ENCODE measurements at places on chromosomes 3 and 15. TPM values are rescaled to one million over a fixed set of nuclear protein-coding genes. Genes with fewer than 3 reads are reported as not detected.
A peak's percentile ranks its signal among the peaks of the same experiment; 100 is the strongest.

The RBP2 gene
- total RNA-seq, result not detected

The HTR3E gene
- not detected for total RNA-seq

The RYK gene
- 81.9 TPM for total RNA-seq

The VPS8 gene
- total RNA-seq, result 21.4 TPM

The DUOXA2 gene
- total RNA-seq, result not detected

The CADPS gene
- total RNA-seq, result 0.11 TPM

DNA sequence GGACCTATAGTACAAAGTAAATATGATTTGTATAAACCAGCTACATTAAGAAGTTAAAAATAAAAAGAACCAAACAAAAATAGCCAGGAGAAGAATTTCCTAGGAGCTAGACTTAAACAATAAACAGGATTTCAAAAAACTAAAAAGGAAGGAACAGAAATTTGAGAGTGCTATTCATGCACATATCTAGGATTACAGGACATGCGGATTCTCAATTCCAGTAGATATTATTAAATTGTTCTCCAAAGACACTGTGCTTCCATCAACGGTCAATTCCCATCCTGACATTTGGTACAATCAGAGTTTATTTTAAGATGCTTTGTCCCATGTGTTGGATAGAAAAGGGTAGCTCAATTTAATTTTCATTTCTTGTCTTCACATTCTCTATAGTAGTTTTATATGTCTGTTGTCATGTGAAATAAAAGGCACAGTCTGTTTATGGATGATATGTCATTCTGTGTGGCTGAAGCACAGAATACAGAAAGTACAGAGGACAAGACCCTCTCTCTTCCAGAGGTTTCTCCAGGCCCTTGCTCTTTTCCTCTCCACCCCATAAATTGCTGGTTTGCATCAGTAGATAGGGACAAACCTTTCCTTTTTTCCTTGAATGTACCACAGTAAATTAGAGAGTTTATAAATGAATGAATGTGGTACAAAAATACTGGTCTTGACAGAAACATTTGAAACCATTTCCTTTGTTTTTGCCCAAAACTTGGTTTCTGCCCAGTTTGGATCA lies 3.5 kb downstream of the PLOD2 start:
- no peak for DNase-seq

DNA sequence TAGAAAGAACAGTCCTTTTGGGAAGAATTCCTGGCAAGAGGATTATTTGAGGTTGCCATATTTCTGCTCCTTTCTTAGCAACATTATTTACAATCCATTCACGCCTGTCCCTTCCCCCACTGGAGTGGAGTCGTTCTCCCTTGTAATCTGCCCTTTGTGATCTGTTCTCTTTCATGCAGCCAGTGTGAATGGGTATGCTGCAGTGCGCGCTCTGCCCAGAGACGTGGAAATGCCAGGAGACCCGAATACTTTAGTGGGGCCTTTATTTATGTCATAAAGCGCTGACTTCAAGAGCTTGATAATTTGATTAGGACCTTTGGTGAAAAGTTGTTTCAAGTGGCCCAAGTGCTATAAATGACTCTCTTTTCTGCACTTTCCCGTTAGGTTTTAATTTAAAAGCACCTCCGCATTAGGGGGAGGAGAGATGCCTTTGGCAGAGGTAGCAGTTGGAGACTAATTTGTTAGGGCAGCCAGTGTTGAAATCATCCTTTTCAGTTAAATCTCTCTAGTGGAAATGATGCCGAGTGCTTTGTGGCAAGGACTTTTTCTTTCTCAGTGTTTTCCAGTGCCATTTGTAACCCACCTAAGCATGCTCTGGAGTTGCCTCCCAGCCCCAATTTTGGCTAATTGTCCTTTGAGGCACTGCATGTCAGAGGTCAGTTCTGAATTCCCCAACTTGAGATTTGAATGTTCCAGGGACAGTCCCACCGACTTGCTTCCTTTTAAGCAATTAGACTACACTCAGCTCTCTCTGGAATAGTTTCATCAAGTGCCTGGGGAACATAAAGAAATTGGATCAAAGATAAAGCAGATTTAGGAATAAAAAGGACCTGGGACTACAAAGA lies 52.4 kb downstream of the PSMD6 start:
- no peak for DNase-seq

The STRC gene
- not detected for total RNA-seq

GRCh38 chr3:55300701-55301100 lies 186.4 kb downstream of the WNT5A start:
- no peak for DNase-seq

The UCN2 gene
- total RNA-seq, result 35.4 TPM

DNA sequence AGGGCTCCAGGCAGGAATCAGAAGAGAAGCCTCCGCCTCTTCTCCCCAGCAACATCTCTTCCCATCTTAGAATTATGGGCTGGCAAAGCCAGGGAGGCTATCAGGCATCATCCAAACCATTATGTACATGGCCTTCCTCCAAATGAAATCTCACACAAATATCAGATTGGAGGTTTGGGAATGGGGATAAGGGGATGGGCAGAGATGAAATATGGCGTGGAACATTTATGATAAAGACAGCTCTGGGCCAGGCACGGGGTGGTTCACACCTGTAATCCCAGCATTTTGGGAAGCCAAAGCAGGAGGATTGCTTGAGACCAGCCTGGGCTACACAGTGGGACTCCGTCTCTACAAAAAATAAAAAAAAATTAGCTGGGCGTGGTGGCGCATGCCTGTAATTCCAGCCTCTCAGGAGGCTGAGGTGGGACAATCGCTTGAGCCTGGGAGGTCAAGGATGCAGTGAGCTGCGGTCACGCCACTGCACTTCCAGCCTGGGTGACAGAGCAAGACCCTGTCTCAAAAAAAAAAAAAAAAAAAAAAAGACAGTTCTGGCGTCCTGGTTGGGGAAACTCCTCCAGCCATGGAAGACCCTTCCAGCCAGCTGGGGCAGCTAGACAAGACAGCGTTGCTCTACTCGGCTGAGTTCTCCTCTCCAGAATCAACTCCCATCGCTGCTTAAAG lies 36.6 kb downstream of the CPN2 start:
- no peak for DNase-seq

DNA sequence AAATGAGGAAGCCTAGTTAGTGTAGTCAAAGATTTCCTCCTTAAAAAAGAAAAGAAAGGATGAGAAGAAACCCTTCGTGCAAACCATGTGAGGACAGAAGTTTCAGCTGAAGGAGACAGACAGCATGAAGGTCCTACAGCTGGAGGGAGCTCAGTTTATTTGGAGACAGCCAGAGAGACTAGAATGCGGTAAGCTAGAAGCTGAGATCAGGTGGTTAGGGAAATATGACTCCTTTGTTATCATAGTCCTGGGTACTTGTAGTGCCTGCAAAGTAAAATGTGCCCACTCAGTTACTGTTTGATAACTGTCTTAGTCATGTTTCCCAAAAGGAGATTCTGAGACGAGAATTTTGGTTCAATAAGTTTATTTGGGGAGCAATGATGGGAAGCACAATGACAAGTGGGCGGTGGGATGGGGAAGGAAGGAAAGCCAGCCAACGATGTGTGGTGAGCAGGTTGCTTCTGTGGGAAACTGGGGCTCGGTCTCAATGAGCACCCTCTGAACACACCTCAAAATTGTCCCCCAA lies 178.8 kb upstream of the SNTN start:
- DNase-seq, result no peak

DNA sequence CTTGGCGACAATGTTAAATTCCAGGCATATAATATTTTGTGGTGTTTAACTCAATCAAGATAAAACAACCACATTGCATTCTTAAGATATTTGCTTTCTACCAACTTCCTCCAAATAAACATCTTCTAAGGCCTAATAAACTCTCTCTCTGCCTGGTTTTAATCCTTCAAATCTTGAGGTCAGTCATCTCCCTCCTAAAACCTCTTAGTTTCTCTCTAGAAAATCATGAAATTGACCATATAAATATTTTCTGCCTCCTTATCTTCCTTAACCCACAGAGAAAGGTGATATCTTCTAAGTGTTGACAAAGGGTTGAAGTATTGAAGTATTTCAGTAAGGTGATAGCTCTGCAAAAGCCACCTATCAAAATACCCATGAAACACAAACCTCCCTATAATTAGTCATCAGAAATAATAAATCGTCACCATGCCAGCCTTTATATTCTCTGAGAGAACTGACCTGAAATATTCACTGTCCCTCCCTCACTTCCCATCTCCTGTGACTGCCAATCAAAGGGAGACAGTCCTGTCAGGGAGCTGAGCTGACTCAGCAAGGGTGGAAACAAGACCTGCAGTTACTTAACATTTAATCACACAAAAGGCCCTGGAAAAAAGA lies 1261.1 kb downstream of the ROBO1 start:
- peak; percentile 67 for DNase-seq

DNA sequence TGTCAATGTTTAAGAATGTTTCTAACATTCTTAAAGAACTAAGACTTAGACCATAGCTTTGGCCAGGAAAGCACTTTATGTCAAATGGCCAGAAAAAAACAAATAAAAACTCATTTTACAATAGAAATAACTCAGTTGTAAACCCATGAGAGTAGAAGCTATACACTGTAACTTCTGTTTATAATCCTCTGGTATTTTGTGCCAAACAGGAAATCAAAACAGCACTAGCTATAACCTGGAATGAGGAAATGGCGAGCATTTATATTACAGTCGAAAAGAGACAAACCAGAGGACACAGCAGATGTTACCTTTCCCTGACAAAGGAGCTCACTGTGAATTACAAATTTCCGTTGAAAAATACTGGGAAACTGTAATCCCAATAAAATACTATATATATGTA lies 10.3 kb downstream of the GK5 start:
- DNase-seq, result no peak

The LTK gene
- total RNA-seq, result not detected

GRCh38 chr3:24389108-24390090 lies 105.3 kb downstream of the THRB start:
- DNase-seq, result peak; percentile 40

DNA sequence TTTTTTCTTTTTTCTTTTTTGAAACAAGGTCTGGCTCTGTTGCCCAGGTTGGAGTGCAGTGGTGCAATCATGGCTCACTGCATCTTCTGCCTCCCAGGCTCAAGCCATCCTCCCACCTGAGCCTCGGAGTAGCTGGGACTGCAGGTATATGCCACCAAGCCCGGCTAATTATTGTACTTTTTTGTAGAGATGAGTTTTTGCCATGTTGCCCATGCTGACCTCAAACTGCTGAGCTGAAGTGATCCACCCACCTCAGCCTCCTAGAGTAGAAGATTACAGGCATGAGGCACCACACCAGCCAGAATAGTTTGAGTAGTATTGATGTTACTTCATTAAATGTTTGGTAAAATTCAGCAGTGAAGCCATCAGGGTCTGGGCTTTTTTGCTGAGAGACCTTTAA lies 251.8 kb downstream of the CADM2 start:
- no peak for DNase-seq

The CYP11A1 gene
- not detected for total RNA-seq

DNA sequence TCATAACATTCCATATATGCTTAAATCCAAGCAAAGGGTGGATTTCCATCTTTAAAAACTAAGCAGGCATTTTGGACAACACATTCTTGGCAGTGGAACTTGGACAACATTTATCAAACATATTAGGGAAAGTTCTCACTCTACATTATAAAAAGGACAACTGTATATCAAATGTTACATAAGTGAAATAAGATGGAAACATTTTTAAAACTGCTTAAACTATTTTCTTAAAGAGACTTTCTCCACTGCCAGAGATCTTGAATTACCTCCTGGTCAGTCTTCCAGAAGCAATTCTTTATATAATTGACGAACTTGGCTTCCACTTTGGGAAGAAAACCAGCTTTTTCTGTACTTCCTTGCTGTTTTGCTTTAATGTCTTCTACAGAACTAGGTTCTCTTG lies 109.3 kb downstream of the NEO1 start:
- DNase-seq, result no peak

- DNase-seq, result peak; percentile 25
Observed at GRCh38 chr3:153069598-153070510, 92.2 kb upstream of the RAP2B start.

- no peak for DNase-seq
Observed at GRCh38 chr15:95087253-95087609, 855.9 kb downstream of the MCTP2 start.

The SGO1 gene
- 18.9 TPM for total RNA-seq

- no peak for DNase-seq
Observed at GRCh38 chr3:46898321-46899150, 21.0 kb downstream of the PTH1R start.

- no peak for DNase-seq
Observed at GRCh38 chr3:124577494-124578167, 152.6 kb upstream of the UMPS start.

DNA sequence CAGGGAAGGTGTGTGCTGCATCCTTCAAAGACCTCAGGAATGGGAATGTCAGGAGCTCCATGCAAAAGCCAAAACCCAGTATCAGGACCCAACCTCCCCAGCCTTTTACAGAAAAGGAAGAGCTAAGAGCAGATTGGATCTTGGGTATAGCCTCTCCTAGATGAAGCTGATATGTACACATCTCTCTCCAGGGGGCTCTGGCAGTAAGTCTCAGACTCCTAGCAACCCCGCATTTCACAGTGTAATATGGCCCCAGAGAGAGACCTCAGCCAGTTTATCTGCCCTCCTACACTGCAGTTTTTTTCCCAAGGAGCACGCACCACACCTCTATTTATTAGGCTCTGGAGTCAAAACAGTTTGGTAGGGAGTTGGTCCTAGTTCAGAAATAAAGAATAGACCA lies 88.2 kb downstream of the RBPMS2 start:
- no peak for DNase-seq

GRCh38 chr3:127304121-127304744 lies 16.4 kb upstream of the PRR20G start:
- peak; percentile 54 for DNase-seq

The FSIP1 gene
- total RNA-seq, result 0.58 TPM

- no peak for DNase-seq
Observed at GRCh38 chr15:78197632-78198031, 36.7 kb downstream of the ACSBG1 start.

DNA sequence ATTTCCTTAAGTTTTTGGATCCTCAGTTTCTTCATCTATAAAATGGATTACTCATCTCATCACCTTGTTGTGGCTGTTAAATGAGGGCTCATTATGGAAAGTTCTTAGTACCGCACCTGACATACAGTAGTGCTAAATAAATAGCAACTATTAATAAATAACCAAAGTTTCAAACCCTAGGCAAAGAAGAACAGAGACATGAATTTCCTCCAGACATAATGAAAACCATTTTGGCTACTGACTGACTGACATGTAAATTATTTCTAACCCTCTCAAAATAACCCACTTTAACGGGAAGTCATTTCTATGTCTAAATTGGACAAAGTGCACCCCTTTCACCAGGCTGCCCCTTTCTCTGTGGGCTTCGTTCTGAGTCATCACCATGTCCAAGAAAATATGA lies 17.4 kb upstream of the KLHL6 start:
- no peak for DNase-seq

The NR2E3 gene
- total RNA-seq, result 0.65 TPM

The MEIS2 gene
- 14.9 TPM for total RNA-seq

The BTLA gene
- not detected for total RNA-seq

The HDC gene
- total RNA-seq, result not detected

GRCh38 chr3:103446953-103447629 lies 1012.3 kb downstream of the ZPLD1 start:
- DNase-seq, result no peak
